ENCODE measurements at places on chromosomes 7 and 10.

DNA sequence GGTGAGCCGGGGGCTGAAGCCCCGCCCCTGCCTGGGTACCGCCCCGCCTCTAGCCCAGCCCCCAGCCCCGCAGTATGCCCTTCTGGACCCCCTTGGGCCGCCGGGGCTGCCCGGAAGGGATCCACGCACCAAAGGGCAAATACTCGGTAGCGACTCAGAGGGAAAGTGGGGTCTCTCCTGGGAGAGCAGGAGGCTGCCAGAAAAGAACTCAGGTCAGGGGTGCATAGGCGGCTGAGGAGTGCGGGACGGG is 796 bp downstream of the FBXL15 start:
- DNase-seq, result no peak

GRCh38 chr7:142885311-142886230 is at the start of gene TRPV6:
TRPV6 (minus strand) TSS chr7:142885745.
- no peak for DNase-seq

GRCh38 chr10:129900825-129901224 is 63.2 kb downstream of the EBF3 start:
- no peak for DNase-seq

DNA sequence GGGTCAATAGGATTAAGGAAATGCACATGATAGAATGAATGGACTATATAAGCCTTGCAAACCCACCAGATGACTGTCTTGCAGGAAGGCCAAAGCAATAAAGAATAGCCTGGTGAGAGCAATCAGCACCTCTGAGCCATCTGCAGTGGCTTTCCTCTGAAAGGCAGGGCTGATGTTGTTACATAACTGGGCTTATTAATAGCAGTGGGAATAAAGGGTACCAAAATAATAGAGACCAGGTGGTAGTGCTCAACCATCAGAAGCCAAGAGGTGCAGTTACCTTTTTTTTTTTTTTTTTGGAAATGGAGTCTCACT is 16.8 kb upstream of the VPS26A start:
- DNase-seq, result no peak

GRCh38 chr7:82317760-82318159 is 125.8 kb downstream of the CACNA2D1 start:
- no peak for DNase-seq

DNA sequence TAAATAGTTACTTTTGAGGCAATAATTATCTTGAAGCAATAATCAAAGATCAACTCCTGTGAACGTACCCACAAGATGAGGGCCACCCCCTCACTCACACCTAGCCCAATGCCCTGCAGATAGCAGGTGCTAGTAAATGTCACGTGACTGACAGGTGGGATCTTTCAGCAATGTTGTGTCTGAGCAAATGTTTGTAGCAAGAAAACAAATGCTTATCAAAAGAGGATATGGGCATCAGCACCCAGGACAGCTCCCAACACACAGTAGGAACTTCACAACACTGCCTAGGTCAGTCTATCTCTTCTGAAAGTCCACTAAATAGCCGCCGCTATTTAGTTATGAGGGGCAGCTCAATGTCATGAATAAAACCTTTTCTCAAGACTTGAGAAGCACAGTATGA is 120.8 kb upstream of the PDLIM1 start:
- DNase-seq, result no peak

DNA sequence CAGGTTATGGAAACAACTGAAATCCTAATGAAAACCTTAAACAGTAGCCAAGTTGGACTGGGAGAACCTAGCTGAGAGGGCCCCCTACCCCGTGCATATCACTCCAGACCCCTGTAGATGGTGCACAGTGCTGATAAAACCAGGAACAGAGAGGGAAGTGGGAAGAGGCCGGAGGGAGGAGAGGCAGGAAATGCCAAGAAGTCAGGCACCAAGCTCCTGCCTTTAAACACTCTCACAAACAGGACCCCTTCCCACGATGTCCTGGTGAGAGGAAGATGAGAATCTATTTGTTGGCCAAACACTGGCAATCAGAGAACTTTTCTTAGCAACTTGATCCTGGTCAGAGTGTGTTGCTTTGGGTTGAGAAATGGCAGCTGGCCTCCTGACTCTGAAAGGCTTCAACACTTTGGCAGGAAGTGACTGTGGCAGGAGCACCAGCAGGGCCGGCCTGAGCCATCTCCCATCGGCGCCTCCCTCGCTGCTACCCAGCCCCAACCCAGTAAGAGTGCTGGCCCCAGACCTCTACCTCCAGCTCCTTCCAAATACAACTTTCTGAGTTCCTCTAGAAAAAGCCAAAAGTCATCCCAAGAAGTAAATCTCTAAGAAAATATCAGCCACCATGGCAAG is 39.5 kb downstream of the GSDME start:
- DNase-seq, result no peak

DNA sequence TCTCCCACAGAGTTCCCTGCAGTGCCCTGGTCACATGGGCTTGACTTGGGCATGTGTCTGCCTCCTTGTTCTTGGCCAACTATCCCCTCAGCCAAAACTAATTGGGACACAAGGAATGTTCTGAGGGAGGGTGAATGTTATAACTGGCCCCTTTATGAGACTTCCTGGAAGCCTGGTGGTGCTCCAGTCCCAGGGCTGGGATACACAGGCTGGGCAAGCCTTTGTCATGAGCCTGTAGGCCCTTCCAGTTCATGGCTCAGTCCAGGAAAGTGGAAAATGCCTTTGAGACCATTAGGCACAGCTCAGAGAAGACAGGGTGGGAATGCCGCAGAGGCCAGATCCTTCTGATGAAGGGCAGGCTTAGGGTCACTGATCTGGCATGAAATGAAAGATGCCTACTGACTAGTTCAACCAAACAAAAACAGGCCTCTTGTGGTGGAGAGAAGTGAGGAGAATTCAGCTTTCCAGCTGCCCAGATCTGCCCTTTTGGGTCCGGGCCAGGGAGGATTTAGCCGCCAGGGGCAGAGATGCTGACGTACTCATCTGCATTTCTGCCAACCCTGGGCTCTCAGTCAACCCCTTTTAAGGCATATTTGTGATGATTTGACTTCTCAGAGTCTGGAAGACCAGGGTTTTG is 961.5 kb downstream of the KCNMA1 start:
- DNase-seq, result no peak

DNA sequence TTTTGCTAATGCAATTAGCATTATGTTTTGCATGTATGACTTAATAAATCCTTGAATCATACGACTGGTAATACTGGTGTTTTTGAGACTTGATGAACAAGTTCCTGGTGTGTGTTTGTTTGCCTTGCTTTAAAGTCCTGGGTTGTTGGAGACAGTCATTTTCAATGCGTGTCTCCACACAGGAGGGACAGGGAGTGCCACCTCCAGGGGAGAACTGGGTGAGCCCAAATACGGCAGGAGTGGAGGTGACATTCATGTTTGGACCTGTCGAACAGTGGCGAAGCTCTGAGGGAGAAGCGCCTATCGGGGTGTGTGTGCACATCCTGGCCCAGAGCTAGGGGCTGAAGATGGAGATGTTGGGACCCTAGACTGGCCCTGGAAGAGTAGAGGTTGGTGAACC is 43.8 kb downstream of the DAGLB start:
- no peak for DNase-seq

DNA sequence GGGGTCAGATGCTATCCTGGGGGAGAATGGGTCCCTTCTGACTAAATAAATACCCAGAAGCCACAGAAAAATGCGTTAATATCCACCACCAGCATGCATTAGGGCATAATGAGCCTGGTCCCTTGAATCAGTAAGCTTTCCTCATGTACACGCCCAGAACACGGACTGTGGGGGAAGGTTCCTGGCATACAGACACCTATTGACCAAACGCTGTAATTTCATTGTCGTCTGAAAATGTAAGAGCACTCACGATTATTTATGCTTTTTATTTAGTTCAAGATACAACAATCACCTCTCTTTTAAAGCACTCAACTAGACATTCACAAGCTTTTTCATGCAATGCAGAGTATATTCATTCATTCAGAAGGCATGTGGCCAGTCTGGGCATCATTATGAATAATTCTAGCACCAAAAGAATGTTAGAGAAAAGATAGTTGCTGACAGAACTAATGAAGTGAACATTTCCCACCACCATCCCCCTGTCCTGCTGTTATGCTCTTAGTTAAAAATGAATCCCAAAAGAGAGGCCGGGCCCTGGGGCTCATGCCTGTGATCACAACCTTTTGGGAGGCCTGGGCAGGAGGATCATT is 101.0 kb downstream of the SVIL start:
- DNase-seq, result no peak

DNA sequence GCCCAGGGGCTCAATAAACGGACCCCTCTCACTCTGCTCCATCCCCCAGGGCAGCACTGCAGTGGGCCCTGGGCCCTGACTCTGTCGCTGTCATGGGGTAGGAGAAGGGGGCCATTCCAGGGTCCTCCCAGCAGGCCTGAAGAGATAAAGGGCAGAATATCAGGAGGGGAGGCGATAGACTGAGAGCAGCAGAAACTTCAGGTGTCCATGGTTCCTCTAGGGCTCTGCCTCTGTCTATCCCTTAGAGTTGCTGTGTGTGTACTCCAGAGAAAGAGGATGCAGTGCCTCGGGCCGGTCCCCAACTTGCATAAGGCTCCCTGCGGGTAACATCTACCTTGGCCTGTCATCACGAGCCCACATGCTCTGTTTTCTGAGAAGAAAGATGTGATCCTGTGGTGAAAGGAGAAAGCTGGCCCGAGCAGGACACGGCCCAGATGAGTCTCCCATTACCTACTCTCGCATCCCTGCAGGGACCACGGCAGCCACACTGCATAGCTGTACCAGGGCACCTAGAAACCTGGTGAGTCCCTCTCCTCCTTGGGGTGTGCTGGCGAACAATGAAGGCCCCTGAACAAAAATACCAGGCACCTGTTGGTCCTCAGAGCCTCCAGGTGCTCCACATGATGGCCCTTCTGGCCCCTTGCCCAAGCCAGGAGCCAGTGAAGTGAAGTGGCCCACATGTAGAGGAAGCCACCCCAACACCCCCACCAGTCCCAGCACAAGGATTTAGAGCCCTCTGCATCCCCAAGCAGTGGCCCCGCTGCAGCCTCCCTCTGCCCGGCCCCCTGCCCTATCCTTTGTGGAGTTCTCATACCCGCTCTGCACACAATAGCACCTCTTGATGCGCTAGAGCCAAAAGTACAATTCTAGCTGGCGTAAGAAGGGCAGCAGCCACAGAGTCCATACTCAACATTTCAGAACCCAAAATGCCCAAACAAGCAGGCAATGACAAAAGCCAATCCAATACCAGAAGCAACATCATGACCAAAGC is 106.8 kb downstream of the ARHGAP22 start:
- no peak for DNase-seq

- DNase-seq, result no peak
Measured at GRCh38 chr10:74949843-74950765, 123.7 kb downstream of the KAT6B start.

DNA sequence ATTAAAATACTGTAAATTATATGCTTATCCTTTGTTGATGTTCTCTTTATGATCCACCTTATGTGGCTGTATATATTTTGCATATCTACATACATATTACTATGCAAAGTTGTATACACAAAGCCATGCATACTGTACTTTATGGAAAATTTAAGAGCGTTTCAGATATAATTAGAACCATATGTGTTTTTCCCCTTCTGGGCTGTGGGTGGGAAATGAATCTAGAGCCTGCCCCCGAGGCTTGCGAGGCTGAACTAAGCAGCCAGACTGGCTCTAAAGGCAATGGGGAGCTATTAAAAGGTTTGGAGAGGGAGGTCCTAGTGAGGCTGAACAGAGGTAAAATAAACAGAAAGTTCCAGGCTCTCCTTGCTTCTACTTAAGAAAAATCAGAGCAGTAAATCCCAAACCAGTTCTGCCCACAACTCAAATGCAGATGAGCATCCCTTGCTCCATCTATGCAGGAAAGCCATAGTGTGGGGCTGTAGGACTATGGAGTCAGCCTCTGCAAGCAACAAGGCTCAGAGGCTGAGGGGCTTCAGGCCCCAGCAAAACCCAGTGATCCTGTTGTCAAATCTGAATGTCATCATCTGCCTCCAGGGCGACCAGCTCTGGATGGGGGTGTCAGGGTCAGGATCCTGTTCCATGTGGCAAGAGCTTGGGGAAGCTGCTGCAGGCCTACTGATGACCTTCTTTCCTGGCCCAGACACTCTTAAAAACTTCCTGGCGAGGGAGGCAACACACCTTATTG is 14.1 kb upstream of the DDIT4 start:
- no peak for DNase-seq

DNA sequence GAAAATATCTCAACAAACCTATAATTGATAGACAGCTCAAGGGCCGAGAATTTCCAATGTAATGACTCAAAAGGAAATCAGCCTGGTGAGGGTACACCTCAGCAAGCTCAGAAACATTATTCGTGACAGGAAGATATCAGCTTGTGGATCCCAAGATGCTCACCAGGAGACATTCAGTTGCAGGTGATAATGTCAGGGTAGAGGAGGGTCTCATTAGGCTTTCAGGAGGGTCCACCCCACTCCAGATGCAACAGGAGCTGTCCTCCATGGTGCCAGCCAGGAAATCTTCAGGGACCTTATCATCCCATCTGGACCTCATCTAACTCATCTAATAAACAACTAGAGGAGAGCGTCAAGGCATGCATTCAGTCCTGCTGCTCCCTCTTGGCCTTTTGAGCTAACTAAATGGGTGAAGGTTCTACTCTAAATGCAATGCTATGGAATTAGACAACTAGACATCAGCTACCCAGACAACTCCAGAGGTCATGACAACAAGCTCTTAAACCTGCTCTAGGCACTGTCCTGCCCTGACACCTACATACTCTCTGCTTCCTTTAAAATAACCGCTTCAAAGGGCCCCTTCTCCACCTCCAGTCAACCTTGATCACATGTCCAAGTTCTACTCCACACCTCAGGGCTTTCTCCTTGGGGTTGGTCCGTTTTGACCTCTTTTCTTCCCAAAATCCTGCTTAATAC is 4.3 kb upstream of the GIMAP5 start:
- no peak for DNase-seq

DNA sequence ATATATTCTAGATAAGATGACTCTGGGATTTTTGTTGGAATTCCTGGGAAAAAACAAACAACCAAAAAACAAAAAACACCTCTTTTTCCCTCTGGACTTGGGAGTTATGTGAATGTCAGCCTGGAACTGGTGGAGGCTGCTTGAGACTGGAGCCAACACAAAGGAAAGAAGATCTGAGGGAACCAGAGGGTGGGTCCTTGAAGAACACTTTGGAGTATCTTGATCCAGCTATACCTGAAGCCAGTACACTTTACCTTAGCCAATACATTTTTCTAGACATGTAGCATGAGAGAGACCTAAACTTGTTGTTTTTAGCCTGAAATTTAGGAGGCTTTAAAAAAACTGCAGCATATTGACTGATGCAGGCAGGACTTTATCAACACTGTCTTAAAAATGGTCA is 5.9 kb upstream of the LAMB1 start:
- no peak for DNase-seq

DNA sequence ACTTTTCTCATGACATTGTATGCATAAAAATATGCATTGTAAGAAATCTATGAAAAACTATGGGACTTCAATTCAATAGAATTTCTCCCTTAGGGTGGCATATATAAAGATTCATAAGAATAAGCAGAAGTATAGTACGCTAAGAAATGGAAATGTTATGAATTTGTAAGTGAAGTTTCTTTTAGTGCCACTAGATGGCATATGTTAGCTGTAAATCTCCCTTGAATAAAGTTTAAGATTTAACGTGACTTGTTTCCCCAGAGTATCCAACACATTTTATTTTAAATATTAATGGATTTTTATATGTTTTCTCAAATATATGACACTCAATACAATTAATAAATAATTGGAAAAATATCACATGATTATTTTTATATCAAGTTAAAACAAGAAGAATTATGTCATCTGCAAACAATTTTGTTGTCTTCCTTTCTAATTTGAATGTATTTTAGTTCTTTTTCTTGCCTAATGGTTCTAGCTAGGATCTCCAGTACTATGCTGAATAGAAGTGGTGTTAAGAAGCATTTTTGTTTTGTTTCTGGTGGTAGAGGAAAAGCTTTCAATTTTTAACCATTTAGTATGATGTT is 287.2 kb downstream of the HGF start:
- DNase-seq, result no peak

GRCh38 chr7:128210590-128211570 is 30.2 kb upstream of the LEP start:
- DNase-seq, result no peak
